Activated CD8-positive, alpha-beta memory T cell treated with anti-CD3 and anti-CD28 coated beads, Interleukin-2, amount 50 U/mL, for 4 hours (primary cell): ENCODE measurements at places on chromosomes 2 and 18.

GRCh38 chr2:20077411-20077940, 26.0 kb upstream of the LAPTM4A start:
- DNase-seq: no peak

DNA sequence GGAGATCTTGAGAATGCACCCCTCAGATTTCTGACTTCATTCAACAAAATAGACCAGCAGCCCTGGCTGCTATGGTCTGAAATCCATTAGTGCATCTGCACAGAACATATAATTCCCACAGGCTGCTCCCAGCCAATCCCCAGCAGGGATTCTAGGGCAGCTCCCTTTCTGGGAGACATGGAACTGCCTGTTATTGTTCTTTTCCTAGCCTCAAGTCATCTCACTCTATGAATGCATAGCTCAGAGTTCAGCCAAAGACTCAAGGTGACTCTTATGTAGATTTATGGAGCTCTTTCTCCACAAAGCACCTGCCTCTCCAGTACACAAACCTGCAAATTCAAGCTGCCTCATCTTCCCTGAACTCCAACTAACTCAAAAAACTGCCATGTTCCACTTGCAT, 241.9 kb downstream of the WDPCP start:
- DNase-seq: no peak

DNA sequence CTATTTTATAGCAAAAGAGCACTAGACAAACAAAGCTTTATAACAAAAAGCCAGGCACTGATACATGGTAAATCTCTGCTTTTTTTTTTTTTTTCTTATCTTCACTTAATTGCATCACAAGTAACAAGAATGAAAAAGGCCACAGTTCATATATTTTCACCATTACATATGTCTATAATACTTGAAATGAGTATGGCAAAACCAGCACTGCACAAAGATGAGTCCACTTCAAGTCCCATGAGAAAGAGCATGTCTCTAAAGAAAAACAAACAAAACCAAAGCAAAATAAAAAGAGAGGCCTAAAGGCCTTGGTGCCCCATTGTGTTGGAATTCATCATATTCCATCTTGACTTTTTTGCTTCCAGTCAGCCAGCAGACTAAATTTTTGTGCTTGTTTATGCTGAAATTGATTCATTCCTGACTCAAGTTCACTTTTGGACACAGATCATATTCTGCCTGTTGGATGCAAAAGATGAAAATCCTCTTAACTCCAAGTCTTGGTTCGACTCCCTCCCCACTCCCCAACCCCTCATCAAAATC, 264.9 kb upstream of the CCDC68 start:
- no peak for DNase-seq

GRCh38 chr18:9096007-9096371, 6.5 kb upstream of the NDUFV2 start:
- no peak for DNase-seq

GRCh38 chr2:3646446-3646845, 11.6 kb upstream of the ALLC start:
- no peak for DNase-seq

DNA sequence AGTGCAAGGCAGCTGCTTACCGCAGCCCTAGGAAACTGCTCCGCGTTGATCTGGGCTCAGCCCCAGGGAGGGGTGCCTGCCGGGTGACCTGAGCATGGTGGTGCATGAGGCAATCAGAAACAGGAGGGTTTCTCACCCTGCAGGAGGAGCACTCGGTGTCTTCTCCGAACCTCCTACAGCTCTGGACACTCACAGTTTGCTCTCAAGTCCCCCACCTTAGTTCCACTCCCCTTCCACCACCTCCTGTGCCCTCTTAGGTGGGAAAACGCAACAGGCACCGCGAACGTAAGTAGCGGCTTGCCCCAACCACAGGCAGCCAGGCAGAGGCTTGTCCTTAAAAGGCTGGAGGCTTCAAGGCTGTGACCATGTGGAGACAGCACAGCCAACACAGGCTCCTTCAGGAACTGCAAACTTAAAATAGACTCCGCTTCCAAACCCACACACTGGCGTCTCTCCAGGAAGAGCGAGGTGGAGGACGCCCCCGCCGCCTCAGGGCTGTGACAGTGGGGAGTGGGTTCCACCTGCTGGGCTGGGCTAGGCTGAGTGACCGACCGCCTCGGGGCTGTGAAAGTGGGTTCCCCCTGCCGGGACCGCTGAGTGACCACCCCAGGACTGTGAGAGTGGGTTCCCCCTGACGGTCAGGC, 71.6 kb downstream of the NDUFA10 start:
- DNase-seq: no peak

GRCh38 chr2:168422584-168422983, 33.5 kb upstream of the CERS6 start:
- DNase-seq: no peak

DNA sequence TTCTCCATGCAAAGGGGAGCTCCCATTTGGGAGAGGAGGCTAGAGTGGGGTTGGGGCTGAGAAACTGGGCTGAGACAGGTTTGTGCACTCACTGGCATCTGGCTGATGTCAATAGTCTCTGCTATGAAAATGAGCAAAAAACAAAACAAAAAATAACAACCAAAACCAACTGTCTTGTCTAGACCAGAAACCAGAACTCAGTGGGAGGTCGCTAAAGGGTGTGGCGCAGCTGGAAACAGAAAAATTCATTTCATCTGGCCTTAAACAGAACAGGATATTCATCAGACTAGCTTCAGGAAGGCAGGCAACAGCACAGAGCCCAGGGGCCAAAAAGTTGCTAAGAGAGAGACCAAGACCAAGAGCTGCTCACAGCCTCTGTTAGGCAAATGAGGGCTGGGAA, 126.1 kb downstream of the THNSL2 start:
- no peak for DNase-seq

DNA sequence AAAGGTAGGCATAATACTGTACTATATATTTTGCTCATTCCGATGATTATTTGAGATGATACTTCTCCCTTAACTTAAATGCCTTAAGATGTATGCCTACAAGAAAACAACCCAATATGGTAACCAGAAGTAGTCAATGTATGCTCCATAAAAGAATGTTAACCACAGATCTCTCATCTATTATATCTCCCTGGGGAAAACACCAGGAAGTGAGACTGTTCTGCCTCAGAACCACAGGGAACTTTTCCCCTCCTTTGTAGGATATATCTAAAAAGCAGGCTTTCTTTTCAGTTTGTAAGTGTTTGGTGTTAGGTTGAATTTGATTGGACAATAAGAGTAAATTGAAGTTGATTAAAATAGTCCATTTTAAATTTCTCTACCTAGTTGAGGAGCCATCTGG, 1160.5 kb upstream of the NXPH2 start:
- no peak for DNase-seq

GRCh38 chr2:231041061-231041689, 3.9 kb downstream of the C2orf72 start:
- no peak for DNase-seq

- peak; percentile 9 for DNase-seq
These were observed 37.7 kb downstream of the HS1BP3 start for GRCh38 chr2:20612925-20613916.

DNA sequence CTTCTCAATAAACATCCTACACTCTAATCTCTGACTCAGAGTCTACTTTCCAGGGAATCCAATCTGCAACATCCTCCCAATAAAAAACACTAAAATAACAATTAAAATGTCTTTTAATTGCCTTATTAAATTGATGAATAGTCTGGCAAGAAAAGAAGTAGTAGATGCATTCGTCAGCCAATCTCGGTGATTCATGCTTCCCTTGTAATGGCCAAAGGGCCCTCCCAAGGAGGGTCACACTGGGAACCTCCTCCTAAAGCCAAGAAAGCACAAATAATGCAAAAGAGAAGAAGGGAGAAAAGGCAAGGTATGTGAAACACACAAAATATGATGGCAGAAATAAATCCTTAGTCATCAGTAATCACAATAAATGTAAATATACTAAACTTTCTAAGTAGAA, 16.8 kb downstream of the ST8SIA5 start:
- DNase-seq: no peak

DNA sequence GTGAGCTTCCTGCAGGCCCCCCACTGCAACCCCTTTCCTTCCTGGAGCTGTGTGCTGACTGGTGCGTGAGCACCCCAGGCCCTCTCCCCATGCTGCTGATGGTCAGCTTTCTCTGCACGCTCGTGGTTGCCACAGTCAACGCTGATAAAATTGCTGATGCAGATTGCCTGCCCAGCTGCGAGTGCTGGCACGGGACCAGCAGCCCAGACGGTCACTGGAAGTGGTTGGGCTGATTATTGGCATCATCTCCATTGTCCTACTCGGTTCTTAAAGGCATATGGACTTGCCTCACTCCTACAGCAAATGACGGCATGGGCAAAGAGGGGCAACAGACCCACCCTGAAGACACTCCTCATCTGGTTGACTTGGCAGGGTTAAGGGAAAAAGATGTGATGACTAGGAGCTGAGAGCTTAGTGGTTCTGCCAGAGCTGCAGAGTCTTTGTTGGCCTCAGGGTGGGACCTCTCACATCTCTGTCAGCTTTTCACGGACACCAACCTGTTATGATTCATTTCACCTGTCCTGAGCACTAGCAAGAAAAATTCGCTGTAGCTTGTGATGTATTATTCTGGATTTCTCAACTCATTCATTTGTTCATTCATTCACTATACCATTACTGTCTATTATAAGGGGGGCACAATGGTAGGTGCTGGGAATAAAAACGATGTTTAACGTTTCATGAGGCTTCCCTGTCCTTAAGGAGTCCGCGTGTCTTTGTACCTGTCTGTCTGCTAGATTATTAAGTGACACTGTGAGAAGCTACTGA, 38.4 kb downstream of the PAX8 start:
- no peak for DNase-seq

DNA sequence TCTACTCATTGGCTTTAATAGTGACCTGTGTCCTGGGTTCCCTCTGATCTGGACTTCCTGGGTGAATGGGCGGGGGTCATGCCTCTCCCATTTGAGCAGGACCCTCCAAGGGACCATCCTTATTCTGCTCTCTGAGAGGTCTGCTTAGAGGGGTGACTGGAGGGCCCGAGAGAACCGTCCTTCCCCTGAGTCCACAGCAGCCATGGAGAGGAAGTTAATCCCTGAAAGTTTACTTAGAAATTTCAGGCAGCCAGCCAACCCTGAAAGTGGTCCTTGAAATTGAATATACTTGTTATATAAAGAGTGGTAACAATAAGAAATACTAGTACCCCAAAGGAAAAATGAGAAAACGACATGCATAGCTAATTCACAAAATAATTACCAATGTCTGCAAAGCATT, 226.1 kb downstream of the DYSF start:
- no peak for DNase-seq

GRCh38 chr2:208268156-208268952, 2.3 kb downstream of the PIKFYVE start:
- DNase-seq: no peak

GRCh38 chr18:390741-391478, 109.6 kb downstream of the COLEC12 start:
- no peak for DNase-seq

- no peak for DNase-seq
These were observed 196.5 kb upstream of the PIK3C3 start for GRCh38 chr18:41758534-41758933.

DNA sequence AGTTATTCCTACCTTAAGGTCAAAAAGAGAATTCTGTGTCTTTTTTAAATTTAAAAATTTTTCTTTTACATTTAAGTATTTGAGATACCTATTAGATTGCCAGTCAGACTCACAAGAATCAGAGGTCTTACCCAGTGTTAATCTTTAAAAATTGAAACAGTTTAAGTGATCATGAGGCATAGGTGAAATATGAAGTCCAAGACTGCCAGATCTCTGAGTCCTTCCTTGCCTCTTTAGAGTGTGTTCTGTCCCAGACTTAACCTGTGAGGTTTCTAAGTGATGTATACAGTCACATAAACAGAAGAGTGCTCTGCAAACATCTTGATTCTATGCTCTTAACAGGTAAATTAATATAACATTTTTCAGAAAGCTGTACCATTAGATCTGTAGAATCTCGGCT, 40.6 kb downstream of the ACTR3 start:
- DNase-seq: no peak

DNA sequence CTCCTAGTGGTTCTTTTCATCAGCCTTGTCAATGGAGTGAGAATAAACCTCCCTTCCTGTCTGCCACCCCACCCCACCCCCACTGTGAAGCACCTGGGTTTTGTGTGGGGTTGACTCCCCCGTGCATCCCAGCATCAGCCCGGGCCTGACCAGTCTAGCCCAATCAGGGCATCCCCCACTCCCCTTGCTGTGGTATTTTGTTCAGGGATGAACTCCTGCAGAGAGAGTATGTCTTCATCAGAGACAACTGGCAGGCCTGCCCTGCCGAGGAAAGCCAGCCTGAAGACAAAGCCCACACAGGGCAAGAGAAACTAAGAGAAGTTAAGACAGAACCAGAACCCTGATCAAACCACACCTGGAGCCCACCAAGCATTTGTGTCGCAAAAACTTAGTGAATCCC, 36.7 kb upstream of the RMP24 start:
- DNase-seq: no peak

DNA sequence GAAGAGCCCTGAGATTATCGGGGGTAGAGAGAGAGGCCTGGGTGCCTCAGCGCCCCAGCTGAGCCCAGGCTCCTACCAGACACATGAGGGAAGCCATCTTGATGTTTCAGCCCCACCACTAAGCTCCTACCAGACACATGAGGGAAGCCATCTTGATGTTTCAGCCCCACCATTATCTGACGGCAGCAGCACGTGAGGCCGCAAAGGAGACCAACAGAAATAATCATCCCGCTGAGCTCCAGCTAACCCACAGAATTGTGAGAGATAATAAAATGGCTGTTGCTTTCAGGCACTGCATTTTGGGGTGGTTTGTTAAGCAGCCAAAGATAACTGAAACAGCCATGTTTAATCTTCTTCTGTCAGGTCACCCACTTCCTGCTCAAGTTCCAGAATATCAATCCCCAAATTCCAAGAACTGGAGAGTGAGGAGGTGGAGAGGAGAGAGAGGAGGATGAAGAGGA, 29.3 kb upstream of the SOS1 start:
- DNase-seq: no peak

- DNase-seq: no peak
These were observed 53.1 kb upstream of the NPAS2 start for GRCh38 chr2:100766806-100767205.

DNA sequence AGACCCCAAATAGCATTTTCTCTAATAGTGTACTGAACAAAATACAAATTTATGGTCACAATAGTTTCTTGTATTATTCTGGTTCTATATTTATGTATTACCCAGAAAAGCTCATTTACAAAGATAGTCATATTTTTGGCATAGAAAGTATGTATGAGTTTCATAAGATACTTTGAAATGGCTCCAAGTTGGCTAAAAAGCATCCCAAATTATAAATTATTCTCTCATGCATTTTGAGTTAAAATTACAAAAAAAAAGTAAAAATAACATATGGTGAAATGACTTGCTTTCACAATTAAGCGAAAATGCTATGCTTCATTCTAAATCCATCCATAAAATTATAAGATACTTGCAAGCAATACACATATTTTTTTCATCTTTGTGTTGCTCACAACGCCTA, 530.7 kb downstream of the ZNF804A start:
- no peak for DNase-seq

- no peak for DNase-seq
These were observed 130.1 kb downstream of the OLA1 start for GRCh38 chr2:174117951-174118930.
